GM03348 (cell line): ENCODE measurements at places on chromosomes 5 and 9.

- no peak for DNase-seq
Measured at GRCh38 chr5:146699664-146700418, 178.7 kb downstream of the PPP2R2B start.

DNA sequence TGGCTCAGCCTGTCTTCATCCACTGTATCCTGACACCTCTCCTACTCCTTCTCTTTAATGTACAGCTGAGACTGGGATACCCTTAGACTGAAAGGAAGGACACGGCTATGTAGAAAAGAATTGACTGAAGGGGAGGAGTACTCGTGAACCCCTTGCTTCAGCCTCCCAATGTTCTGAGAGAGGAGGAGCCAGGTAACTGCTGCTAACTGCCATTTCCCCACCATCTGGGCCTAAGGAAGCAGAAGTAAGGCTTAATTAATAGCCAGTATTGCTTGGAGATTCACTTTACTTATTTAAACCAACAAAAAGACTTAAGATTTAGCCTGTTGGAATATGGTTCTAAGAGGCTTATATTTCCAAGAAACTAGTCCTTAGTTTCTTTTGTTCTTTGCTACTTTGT is 18.8 kb upstream of the RGS3 start:
- no peak for DNase-seq

GRCh38 chr5:133675376-133676154 is 63.2 kb upstream of the FSTL4 start:
- no peak for DNase-seq

DNA sequence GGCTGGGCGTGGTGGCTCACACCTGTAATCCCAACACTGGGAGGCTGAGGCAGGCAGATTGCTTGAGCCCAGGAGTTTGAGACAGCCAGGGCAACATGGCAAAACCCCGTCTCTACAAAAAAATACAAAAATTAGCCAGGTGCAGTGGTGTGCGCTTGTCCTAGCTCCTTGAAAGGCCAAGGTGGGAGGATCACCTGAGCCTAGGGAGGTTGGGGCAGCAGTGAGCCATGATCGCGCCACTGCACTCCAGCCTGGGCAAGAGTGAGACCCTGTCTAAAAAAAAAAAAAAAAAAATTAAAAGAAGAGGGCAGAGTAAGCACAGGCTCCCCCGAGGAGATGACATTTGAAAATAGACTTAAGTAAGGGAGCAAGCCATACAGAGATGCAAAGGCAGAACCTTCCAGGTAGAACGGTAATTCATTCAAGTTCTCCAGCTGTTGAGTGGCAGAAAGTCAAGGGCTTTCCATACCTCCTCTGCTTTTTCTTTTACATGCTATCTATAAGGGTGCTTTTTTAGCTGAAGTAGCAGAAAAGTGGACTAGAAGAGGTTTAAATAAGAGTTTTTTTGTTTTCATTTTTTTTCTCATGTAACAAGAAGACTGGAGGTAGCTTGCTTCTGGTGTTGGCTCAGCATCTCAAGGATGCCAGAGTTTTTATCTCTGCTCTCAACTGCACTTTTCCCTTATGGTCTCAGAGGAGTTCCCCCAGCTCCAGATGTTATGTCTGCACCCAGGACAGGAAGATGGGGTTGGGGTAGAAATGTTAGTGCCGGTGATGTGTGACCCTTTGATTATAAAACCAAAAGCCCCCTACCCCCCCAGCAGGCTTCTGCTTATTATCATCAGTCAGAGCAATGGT is 40.8 kb downstream of the ERGIC1 start:
- no peak for DNase-seq

- DNase-seq = no peak
Measured at GRCh38 chr5:119312403-119312802, 43.4 kb upstream of the TNFAIP8 start.

GRCh38 chr5:109454731-109455505 is 45.1 kb upstream of the PJA2 start:
- peak; percentile 42 for DNase-seq

DNA sequence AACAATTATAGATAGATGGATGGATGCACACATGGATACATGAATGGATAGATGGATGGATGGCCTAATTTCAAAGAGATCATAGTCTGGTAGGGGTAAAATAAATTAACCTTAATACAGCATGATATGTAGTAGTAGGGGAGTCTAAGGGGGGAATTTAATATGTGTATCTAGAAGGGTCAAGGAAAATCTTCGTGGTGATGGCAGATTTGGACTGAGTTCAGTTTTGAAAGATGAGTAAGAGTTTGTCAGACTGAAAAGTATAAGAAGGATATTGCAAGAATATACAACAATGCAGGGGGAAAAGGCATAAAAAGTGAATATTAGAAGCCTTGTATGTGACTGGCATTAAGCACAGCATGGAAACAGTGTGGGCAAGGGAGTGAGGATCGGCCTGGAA is 98.7 kb downstream of the ZNF462 start:
- no peak for DNase-seq

- no peak for DNase-seq
Measured at GRCh38 chr5:110716247-110717245, 9.9 kb downstream of the TMEM232 start.

DNA sequence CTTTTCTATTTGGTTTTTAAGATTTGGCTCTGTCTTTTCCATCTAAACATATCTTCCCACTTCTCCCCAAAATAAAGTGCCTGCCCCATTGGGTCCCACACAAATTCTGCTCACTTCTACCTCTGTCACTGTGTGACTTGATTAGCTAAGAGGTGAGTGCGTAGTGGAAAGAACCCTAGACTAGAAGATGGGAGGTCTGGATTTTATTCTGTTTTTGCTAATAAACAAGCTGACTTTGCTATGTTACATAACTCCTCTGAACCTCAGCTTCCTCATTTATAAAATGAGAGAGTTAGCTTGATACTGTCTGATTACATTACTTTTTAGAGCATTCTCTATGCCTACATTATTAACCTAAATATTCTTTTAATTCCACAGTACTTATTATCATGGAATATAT is 51.3 kb upstream of the PTGER4 start:
- DNase-seq = no peak

DNA sequence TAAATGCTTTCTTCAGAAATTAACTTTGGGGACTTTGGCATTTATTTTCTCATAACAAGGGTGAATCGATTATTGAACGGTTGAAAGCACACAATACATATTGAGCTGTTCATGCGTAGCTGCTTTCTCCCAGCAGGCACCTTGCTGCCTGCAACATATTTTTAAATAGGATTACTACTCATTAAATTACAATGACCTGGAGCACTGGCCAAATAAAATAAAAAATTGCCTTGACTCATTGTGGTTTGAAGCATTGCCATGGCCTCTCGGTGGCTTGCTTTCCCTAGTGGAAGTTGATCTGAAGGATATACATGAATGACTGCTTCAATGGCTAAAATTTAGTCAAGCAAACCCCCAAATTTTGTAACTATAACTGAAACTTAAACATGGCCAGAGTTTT is 181.6 kb upstream of the NUDT12 start:
- DNase-seq = peak; percentile 27

GRCh38 chr9:79256691-79257213 is 315.0 kb upstream of the TLE4 start:
- peak; percentile 80 for DNase-seq

- DNase-seq = no peak
Measured at GRCh38 chr5:161311146-161311708, 235.3 kb downstream of the GABRB2 start.

- DNase-seq = peak; percentile 66
Measured at GRCh38 chr9:110802416-110803035, 133.9 kb downstream of the MUSK start.

DNA sequence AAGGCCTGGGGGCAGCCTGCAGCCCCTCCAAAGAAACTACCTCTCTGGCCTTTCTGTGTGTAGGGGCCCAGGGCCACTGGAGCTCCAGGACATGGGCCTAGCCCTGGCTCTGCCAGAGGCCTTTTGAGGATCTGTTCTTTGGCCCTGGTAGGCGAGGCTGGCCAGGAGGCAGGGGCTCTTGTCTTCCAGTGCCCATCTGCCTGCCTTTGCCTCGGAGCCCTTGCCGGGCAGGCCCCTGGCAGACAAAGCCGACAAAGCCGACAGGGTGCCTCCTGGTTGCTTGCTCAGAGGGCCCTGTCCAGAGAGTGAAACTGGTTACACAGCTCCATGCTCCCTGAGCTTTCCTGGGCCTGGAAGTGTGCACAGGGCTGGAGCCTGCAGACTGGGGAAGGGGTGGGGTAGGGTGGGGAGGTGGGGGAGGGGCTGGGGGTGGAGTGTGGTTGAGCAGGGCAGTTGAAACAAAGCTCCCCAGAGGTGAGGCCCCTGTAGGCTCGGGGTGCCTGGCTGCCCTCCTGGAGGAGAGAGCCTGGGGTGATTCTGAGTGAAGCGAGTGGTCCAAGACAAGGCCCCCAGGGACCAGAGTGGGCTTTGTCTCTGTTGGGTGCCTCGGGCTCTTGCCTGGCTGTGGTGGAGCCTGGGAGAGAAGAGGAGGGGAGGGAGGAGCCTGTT is 29.3 kb downstream of the PTPA start:
- peak; percentile 36 for DNase-seq

GRCh38 chr5:159781626-159782157 is 134.6 kb upstream of the ADRA1B start:
- DNase-seq = no peak

DNA sequence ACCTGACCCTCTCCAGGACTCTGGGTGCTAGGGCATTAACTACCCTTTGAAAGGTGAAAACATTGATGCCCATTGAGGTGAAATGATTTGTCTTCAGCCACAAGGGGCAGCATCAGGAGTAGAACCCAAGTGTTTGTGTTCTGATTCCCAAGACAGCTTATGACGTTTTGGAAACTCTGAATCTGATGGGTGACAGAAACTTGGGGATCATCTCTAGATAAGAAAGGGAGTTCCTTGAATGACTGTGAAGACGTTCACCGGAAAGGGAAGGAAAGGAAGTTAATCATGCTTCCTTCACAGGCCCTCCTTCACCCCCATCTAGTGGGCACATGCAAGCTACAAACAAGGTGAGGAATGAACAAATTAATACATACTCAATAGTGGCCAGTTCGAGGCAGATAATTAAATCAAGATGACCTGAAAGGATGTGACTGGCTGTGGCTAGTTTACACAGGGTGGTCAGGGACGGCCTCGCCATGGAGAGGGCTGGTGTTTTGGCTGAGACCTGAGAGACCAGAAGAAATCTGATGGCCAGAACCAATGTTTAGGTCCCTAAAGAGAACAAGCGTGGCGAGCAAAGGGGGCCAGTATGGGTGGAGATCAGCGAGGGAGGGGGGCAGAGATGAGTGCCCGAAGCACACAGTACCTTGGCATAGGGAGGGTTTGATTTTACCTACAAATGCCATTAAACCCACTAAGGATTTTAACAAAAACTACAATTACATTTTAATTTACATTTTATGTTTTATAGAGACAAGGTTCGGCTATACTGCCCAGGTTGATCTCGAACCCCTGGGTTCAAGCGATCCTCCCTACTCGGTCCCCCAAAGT is 937 bp upstream of the SLC26A2 start:
- peak; percentile 61 for DNase-seq

DNA sequence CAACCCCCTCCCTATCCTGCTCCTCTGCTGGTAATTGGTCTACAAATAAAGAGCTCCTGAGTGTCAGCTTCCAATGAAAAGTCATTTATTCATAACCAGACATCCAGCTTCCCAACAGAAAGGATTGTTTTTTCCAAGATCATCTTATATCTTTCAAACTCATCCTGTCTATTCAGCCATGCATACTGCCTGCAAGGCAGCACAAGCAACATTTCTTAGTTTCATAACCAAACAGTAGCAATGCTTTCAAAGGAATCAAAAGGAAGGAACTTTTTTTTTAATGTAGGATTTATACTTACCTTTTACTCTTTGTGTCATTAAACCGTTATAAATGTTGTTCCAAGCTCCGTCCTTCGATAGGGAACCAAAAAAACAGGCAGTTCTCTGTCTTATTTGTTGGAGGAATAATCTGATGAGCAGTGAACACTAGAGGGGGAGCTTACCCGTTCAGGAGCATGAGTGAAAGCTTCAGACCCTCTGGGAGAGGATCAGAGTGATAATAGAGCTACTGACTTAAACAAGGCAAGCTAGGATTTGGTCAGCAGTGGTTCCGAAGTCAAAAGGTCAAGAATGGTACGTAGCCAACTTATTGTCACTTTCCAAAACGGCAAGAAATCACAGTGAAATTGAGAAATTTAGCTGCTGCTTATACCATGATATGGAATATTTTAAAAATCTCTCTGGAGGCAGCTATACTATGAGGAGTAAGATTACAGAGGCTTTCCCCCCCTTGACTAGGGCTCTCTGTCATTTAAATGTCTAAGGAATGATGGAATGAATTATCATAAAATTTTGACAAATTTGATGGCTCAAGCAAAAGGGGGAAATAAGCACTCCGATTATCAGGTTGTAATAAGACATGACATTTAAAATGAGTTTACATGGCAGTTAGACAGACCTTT is 892.9 kb downstream of the NR2F1-AS1 start:
- peak; percentile 53 for DNase-seq

GRCh38 chr5:10655972-10656830 is 92.3 kb downstream of the ANKRD33B start:
- DNase-seq = no peak

DNA sequence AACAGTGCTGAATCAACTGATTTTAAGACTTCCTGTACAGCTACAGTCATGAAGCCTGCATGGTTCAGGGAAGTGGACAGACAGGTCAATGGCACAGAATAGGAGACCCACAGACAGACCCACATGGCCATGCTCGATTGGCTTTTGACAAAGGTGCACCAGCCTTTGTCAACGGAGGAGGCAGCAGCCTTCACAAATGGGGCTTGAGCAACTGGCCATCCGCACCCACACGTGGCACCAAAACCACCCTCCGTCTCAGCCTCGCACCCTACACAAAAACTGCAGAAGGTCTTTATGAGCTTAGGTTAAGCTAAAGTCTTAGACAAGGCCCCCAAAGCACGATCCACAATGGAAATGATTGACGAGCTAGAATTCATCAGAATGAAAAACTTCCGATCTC is 59.5 kb upstream of the UBAC1 start:
- DNase-seq = no peak

DNA sequence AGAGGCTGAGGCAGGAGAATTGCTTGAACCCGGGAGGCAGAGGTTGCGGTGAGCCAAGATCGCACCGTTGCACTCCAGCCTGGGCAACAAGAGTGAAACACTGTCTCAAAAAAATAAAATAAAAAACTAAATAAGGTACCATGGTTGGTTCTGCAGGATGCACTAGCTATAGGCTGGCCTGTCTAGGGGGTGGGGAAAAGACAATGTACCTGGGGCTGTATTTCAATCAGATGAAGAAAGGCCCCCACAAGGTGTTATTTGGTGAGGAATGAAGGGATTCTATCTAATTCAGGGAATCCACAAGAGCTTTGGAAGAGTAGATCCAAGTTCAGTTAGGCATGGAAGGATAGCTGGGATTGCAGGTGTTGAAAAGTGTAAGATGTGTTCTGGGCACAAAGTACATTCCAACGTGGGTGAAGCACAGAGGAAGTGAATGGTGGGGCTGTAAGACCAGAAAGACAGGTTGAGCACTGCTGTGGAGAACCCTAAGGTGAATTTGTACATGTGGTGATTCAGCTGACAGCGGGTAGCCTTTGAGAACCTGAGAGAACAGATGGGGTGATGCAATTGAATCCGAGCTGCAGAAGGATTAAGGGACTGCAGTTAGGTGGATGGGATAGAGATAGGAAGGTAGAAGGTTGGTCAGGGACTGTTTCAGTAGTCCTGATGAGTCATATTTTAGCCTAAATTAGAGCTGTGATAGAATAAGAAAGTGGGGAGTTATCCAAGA is 71.8 kb downstream of the CAST start:
- DNase-seq = no peak

GRCh38 chr5:558871-559503 is 34.7 kb upstream of the SLC9A3 start:
- no peak for DNase-seq
